ENCODE measurements at places on chromosomes 13 and 19. TPM values are rescaled to one million over a fixed set of nuclear protein-coding genes. Genes with fewer than 3 reads are reported as not detected.

Gene CEACAM7
- total RNA-seq: not detected

Gene CERS1
- 1.0 TPM for total RNA-seq

Gene GRK1
- total RNA-seq: not detected

Gene RAB20
- total RNA-seq: 17.6 TPM

Gene PTGIR
- 6.3 TPM for total RNA-seq

Gene LRFN3
- 22.6 TPM for total RNA-seq

Gene ZNF112
- 6.6 TPM for total RNA-seq

Gene CEACAM20
- total RNA-seq: not detected

Gene SYCN
- not detected for total RNA-seq

Gene PSG7
- not detected for total RNA-seq

Gene WASF3
- 18.5 TPM for total RNA-seq

Gene CDC42EP5
- 23.9 TPM for total RNA-seq

- no peak for DNase-seq
Measured at GRCh38 chr13:48192411-48192935, 40.5 kb upstream of the ITM2B start.

DNA sequence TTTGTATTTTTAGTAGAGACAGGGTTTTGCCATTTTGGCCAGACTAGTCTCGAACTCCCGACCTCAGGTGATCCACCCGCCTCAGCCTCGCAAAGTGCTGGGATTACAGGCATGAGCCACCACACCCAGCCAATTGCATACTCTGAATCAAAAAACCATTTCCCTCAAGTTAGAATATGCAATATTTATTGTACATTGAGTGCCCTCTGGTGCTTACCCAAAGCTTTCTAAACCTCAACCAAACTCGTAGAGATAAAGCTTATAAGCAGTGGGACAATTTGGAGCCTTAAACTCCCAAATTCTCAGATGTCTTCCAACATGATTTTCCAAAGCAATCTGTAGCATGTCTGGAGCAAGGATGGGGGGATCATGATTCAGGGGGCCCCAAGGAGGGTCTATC is 22.4 kb downstream of the RFXAP start:
- no peak for DNase-seq

DNA sequence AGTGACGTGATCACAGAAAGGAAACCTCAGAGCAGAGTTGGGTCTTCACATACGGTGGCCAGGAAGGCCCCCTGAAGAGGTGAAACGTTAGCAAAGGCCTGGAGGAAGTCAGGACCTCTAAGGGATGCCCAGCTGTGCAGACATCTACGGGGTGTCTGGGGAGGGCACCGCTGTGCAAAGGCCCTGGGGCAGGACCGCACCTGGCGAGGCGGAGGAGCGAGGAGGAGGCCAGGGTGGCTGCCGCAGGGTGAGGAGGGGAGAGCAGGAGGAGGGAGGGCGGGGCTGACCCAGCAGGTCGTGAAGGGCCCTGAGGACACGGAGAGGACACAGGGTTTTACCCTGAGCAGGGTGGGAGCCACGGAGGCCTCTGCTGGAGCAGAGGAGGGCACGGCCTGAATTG is 11.8 kb upstream of the MADCAM1 start:
- no peak for DNase-seq

DNA sequence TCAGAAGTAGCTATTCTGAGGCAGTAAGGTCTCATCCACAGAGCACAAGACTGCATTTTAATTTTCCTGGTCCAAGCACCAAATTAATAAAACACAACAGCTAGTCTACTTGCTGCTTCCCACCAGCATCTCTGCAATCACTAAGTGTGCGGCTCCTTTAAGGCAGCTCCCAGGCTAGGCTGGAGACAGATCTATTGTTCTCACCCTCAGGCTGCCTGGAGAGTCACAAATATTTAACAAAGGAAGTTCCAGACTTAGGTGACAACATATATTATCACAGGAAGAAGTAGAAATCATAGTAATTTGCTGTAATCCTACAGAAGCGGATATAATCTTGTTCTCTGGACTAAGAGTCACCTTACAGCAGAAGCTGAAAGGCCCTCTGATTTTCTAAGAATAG is 2.2 kb upstream of the EID2 start:
- no peak for DNase-seq

- no peak for DNase-seq
Measured at GRCh38 chr13:50303963-50304721, 288.9 kb downstream of the KCNRG start.

GRCh38 chr19:18418483-18419194 is 559 bp upstream of the SSBP4 start:
- no peak for DNase-seq

DNA sequence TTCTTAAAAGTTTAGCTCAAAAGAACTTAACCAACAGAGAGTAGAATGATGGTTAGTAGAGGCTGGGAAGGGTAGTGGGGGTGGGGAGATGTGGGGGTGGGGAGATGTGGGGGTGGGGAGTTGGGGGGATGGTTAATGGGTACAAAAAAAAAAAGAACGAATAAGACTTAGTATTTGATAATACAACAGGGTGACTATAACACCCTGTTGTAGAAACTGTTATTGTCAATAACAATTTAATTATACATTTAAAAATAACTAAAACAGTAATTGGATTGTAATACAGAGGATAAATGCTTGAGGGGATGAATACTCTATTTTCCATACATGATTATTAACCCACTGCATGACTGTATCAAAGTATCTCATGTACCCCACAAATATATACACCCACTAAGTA is 91.1 kb downstream of the ZC3H13 start:
- DNase-seq: no peak

DNA sequence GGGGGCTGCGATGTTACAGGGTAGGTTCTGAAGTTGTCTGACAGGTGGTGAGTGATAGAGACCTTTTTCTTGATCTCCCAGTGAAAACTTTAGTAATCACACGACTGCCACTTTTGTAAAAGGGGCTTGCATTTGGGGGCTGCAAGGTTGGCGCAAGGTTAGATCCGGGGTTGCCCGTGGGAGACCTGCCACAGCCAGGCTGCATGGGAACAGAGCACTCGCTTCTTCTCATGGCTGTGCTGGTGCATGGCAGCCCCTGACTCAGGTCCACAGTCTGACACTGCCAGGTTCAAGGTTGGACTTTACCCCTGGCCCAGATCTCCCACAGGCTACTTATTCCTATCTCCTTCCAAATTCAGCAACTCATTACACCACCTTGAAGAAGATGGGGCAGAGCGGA is 1190.4 kb downstream of the UQCRFS1 start:
- DNase-seq: peak; percentile 55

- DNase-seq: no peak
Measured at GRCh38 chr13:23504180-23504579, 66.0 kb upstream of the TNFRSF19 start.

GRCh38 chr19:48571378-48572162 is 19.6 kb downstream of the SULT2B1 start:
- no peak for DNase-seq

GRCh38 chr13:36323951-36324566 is 22.1 kb downstream of the SPART start:
- no peak for DNase-seq

GRCh38 chr19:40671404-40671803 is 19.0 kb downstream of the NUMBL start:
- no peak for DNase-seq

DNA sequence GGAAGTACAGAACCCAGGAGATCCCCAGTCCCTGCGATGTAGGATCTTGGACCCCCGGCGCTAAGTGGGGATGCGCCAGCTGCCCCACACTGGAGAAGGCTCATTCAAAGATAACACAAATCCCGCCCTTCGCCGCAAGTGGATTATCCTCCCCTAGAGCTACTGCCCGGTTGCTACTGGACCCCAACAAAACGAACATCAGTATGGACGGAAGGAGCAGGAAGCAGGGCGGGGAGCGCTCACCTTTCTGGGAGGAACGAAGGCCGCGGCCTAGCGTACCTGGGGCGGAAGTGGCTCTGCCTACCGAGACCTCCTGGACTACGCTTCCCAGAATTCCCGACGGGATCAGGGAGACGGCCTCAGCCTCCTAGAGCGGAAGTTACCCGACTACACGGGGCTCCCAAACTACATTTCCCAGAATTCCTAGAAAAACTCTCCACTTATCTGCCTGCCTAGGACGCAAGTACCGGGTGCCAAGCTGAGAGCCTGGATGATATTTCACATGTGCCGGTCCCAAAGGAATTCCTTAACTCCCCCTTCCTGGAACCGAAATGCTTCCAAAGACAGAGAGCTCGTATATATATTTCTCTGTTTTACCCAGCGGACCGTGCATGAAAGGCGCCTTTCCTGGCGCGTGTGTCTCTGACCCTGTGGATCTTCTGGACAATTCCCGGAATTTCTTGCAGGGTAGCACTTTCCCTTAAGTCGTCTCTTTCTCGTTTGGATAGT is at the start of gene ZNF112:
Gene ZNF112 (minus strand): TSS at position 298 of the 729 bp plus-strand sequence. CDS start 16,141 bp downstream, outside the sequence.
- DNase-seq: peak; percentile 94

- no peak for DNase-seq
Measured at GRCh38 chr19:36051637-36052036, 2.4 kb downstream of the THAP8 start.

DNA sequence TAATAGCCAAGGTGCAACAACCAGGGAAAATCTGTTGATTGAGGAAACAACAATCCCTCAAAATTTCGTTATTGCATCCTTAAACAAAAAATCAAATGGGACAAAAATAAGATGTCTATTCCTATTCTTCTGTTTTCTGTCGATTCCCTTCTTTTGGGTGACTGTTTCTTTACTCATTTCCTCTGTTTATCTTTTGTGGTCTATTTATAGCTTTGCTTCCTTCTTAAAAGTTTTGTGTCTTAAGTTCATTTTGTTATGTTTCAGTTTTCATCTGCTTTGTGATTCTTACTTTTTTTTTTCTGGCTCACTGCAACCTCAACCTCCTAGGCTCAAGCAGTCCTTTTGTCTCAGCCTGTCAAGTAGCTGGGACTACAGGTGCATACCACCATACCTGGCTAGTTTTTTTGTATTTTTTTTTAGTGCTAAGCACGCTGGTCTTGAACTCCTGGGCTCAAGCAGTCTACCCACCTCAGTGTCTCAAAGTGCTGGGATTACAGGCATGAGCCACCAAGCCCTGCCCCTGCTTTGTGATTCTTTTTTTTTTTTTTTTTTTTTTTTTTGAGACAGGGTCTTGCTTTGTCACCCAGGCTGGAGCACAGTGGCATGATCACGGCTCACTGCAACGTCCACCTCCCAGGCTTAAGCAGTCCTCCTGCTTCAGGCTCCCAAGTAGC is 10.4 kb downstream of the ZNF146 start:
- DNase-seq: no peak

DNA sequence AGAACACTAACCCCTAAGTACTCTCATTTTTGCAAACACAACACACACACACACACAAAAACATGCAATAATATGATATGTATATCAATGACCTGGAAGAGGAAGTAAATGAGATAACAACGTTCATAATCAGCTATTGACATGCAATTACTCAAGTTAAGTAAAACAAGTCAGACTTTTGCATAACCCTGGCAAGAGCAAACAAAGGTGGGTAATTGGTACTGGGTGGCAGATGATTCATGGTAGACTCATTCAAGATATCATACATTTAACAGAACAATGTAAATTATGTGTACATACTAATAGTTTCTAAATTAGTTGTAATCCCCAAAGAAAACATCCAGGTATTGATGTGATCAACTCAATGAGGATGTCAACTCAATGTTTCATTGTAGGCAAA is 508.8 kb downstream of the DACH1 start:
- no peak for DNase-seq

- DNase-seq: no peak
Measured at GRCh38 chr13:82947191-82947621, 935.1 kb downstream of the SLITRK1 start.

DNA sequence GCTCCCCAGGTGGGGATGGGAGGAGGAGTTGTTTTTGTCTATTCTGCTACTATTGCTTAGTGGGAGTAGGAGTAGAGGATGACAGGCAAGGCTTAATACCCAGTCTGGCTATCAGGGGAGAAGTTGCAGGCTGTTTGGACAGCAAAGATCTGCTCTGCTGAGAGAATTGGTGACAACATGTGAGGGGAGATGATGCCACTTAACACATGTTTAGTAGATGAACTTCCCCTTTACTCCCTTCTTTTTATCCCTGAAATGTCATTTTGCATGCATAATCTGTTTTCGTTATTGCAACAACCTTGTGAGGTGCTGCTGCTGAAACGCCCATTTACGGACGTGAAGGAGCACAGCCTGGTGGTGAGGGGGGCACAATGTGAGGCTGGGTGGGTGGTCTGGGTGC is 3.0 kb upstream of the CYP4F12 start:
- DNase-seq: no peak

DNA sequence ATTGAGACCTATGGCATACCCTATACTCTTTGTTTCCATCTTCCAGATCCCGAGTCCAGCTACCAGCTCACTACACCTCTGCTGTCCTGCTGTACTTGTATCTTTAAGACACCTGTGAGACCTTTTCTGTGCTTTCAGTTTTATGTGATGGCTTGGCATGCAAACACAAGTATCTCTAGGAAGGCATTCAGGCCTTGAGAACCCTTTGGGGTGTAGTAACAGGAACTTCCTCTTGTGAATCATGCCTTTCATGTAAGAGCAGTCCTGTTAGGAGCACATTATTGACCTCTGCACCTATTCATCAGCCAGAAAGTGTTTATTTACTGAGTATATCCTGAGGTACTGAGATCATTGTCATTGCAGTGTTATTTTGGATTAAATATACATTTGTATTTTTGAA is 87.0 kb upstream of the HTR2A start:
- DNase-seq: no peak

DNA sequence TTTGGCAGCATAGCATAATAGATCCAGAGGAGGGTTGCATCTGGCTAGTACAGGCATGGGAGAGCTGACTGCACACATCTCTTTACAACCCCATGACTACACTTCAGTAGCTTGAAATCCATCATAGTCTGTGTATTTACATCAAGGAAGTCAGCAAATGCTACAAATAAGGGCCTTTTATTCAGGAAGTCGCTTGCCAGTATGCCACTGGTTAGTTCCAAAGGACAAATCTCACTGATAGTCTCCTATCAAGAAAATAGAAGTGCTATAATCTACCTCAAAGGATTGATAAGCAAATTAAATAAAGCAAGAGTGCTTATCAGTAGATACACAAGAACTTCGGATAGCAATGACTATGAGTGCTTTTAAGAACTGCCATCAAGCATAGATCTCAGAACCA is 112.7 kb downstream of the KLF12 start:
- DNase-seq: no peak

DNA sequence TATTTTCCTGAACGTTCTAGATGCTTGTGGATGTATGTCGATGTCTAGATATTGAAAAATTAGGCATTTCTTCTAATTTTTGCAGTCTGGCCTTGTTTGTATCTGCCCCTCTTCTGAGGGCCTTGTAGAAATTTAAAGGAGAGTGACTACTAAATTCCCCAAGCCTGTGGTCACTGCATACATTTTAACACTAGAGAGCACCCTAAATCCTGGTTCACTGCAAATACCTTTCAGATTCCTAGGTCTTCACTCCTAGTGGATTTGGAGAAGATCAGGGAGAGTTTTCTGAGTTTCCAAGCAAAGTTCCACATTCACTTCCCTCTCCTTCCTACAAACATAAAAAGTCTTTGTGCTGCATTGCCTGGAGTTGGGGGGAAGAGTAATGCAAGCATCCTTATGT is 1272.5 kb downstream of the OLFM4 start:
- no peak for DNase-seq

- DNase-seq: no peak
Measured at GRCh38 chr13:44578067-44578400, 1.9 kb upstream of the TSC22D1 start.

GRCh38 chr19:35141837-35142605 is 1.0 kb upstream of the FXYD7 start:
- DNase-seq: no peak
